ENCODE measurements at places on chromosomes 7 and 10.
A peak's percentile ranks its signal among the peaks of the same experiment; 100 is the strongest.

- no peak for DNase-seq
These were observed 28.1 kb upstream of the KIF5B start for GRCh38 chr10:32084185-32084851.

- no peak for DNase-seq
These were observed 56.9 kb upstream of the FAM133B start for GRCh38 chr7:92647011-92647625.

DNA sequence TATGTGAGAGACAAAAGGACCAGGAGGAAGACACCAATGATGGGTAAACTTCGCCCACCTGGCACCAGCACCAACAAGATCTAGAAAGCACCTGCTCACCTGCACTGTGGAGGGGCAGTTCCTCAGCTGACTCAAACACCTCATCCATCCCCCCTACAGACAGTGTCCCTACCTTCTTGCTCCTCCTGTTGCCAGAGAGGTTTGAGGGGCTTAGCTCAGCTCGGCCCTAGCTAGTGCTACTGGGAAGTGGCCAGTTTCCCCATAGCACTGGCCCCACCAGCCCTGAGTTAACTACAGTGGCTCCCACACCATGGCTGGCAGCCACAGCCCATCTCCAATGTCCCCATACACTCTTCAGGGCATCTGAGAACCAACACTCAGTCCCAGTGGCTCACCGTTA lies 70.8 kb downstream of the GRID1 start:
- no peak for DNase-seq

- no peak for DNase-seq
These were observed 602.3 kb downstream of the SORCS3 start for GRCh38 chr10:105243381-105243780.

- no peak for DNase-seq
These were observed 94.9 kb upstream of the EEPD1 start for GRCh38 chr7:36058020-36058592.

- no peak for DNase-seq
These were observed 98.7 kb upstream of the MBL2 start for GRCh38 chr10:52871191-52871843.

GRCh38 chr7:82810558-82811259 lies 352.0 kb downstream of the PCLO start:
- DNase-seq = peak; percentile 76

GRCh38 chr10:98957801-98958200 lies 277.9 kb downstream of the HPSE2 start:
- no peak for DNase-seq

GRCh38 chr7:112009081-112009480 lies 197.1 kb downstream of the DOCK4 start:
- DNase-seq = no peak

- no peak for DNase-seq
These were observed 13.1 kb upstream of the KLRG2 start for GRCh38 chr7:139496528-139496927.

GRCh38 chr7:47735431-47736345 lies 153.8 kb upstream of the TNS3 start:
- DNase-seq = no peak

- DNase-seq = no peak
These were observed 29.4 kb downstream of the CPA1 start for GRCh38 chr7:130409712-130410072.

DNA sequence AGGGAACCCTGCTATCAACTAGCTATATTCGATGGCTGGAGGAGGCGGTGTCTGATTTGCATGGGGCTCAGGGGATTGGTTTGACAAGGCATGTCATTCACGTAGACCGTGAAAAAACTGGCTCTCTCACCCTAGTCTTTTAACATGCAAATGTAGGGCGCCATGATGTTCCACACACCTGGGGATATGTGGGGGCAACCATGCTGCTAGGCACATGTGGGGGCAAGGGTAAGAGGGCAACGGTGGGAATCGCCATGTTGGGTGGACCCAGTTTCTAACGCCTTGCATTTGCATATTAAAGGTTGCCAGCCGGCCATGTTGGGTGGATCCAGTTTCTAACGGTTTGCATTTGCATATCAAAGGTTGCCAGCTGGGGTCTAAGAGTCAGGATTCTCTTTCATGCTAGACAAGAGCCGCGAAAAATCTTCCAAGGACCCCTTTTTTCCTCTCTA lies 419.2 kb upstream of the NFE2L3 start:
- DNase-seq = no peak

GRCh38 chr10:100433253-100434240 lies 29.3 kb upstream of the WNT8B start:
- DNase-seq = peak; percentile 94

GRCh38 chr10:110676016-110676415 lies 31.9 kb downstream of the RBM20 start:
- peak; percentile 25 for DNase-seq

GRCh38 chr10:3757250-3757637 lies 27.8 kb downstream of the KLF6 start:
- DNase-seq = no peak

DNA sequence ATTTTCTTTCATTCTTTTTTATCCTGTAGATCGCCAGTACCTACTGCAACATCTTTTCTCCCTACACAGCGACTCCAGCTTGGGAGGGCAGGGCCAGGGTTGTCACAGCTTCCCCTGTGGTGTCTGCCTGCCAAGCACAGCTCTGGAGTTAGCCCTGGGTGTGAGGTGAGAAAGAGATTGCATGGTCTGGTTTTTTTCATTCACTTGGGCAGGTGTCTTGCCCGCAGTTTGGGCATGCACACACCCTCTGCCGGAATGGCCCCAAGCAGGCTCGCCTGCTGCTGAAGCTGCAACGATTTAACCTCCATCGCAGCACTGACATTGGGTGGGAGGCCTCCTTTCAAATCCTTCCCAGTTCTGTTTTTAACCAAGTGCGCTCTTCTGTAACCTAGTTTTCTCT lies 132.8 kb downstream of the WNT2 start:
- DNase-seq = no peak

DNA sequence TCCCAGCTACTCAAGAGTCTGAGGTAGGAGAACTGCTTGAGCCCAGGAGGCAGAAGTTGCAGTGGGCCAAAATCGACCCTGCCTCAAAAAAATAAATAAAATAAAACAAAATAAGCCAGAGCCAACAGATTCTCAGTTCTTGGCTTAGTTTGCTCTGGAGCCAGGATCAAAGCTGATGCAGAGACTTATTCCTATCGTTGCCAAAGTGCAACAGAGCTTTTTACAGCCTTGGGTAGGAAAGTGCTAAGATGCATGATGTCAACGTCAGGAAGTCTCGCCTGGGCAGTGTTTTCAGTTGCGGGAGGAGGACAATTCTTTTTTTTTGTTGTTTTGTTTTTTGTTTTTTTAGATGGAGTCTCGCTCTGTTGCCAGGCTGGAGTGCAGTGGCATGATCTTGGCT lies 43.8 kb upstream of the CYTH3 start:
- DNase-seq = no peak

- no peak for DNase-seq
These were observed 102.4 kb downstream of the PTPN20 start for GRCh38 chr10:47013507-47014154.

GRCh38 chr10:33335551-33335800 lies 1.0 kb upstream of the NRP1 start:
- peak; percentile 54 for DNase-seq

DNA sequence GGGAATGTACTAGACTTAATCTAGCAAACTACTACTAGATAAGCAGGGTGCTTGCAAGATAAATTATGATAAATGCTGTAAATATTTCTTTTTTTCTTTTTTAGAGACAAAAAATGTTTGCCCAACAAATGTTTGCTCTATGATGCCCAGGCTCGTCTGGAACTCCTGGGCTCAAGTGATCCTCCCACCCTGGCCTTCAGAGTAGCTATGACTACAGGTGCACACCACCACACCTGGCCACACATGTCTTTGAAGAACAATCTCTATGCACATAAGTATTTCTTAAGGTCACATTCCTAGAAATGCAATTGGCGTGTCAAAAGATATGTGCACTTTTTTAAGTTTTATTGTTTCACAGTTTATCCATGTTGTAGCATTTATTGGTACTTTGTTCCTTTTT lies 179.6 kb upstream of the FRMD4A start:
- no peak for DNase-seq

Data from cardiac muscle cell (in vitro differentiated cells and primary cell).